RPMI8226 (cell line): ENCODE measurements at places on chromosomes 7 and 10.

- peak; percentile 40 for DNase-seq
These were observed 120.1 kb downstream of the ARHGAP12 start for GRCh38 chr10:31808258-31809218.

- no peak for DNase-seq
These were observed 11.2 kb upstream of the HOXA13 start for GRCh38 chr7:27211084-27211446.

DNA sequence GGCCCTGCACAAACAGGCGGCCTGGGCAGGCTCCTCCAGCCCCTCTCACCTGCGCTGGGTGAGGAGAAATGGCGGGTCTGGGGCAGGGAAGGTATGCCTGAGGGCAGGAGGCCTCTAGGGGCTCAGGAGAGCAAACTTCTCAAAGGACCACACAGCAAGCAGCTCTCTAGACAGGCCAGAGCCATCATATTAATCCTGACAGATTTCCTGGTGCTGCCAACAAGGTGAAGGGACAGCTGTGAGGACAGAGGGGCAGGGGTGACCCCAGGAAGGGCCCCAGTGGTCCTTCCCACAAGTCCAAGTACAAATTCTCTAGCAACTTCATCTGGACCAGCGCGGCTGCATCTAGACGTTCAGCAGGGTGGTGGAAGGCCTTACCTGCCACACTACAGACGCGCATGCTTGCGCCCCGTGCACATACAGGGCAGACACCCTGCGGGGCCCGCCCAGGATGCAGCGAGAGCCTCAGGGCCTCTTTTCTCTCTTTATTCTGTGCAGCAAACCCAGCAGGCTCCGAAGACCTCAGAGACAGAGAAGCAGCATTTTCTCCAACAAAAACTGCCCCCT, 62.1 kb downstream of the ZRANB1 start:
- DNase-seq = no peak

DNA sequence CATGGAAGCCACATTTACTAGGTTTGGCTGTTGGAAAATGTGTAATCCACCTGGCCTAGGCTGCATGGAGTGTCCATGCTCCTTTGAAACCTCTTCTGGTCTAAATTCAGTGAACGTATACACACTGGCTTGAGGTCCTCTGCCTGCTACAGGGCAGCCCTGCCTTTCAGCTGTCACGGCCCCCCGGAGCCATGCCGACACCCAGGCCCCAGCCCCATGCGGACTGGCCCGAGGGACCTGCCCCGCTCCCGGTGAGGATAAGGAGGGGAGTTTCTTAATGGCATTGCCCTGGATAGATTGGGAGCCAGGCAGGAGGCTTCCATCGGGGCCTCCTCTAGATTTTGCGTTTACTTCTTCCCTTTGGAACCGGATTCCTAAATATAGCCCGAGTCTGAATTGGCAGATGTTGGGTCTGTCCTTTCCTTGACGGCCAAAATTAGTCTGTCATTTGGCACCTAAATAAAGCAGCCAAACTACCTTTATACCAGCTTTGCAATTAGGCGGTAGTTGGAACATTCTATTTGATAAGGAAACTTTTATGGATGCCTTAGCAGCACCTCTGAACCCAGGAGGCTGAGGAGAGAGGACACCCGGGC, 72.1 kb upstream of the SH2B2 start:
- no peak for DNase-seq

DNA sequence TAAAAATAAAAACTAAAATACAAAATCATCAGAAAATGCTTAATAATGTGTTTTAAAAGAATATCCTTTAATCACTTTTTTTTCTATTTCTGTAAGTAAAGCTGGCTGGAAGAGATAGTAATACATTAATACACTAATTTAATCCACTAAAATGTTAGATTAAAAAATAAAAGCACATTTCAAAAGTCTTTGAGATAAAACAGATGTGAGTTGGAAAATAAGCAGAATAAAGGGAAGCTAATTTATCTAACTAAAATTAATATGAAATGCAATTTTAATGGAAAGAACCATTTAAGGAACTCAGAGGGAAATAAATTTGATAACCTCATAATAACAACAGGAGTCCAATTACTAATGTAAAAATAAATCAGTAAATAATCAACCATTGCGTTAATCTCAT, 774.8 kb upstream of the MBL2 start:
- DNase-seq = no peak

DNA sequence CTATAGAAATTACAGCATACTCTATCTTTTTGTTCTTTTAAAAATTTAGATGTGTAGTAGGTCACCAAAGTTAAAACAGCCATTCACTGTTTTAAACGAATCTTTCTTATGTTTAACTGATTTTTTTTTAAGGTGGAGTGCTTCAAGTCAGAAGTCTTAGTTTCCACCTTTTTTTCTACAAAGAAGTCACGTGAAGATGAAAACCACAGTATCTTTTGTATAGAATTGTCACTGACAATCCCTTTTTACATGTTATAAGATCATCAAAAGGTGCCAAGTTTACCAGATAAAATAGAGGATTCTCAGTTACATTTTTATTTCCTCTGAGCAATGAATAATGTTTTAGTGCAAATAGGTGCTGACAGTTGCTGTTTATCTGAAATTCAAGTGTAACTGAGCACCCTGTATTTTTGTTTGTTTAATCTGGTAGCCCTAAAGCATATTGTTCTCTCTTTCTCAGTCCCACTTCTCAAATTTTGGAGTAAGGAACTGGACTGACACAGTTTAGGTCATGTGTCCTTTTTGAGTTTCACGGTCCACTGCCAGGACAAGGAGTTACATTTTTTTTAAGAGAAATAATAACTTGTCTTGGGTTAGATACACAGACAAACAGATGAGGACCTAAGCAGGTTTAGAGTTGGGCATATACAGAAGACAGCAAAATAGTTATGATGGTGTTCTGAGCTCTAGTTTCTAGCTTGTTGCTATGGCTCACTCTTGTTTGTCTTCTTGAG, 233.2 kb upstream of the MBL2 start:
- DNase-seq = no peak

GRCh38 chr7:129370812-129371211, 63.4 kb upstream of the STRIP2 start:
- DNase-seq = no peak

DNA sequence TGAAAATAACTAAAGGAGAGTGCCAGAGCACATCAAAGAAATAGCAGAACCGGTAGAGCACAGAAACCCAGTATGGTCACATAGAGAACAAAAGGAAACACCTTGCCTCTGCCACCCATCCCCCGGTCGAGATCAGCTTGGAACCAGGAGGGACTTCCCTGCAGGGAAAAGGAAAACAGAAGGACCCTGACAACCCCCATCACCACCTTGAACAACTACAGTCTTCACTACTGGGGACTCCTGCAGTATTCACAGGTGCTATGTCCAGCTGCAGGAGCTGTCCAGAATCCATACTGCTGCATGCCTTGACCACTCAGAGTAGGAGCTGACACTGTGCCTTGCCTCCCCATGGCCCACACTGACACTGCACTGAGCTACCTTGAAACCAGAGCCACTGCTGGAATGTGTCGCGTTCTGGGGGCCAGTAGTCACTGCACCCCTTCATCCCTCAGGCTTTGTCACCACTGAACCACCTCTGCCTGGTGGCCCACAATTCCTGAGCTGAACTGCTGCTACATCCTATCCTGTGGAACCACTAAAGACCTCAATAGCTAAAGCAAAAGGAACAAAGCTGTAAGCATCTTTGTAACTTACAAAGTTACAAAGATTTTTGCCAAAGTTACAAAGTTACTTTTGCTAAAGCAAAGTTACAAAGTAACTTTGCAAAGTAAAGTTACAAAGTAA, 66.8 kb downstream of the TRIL start:
- DNase-seq = no peak

DNA sequence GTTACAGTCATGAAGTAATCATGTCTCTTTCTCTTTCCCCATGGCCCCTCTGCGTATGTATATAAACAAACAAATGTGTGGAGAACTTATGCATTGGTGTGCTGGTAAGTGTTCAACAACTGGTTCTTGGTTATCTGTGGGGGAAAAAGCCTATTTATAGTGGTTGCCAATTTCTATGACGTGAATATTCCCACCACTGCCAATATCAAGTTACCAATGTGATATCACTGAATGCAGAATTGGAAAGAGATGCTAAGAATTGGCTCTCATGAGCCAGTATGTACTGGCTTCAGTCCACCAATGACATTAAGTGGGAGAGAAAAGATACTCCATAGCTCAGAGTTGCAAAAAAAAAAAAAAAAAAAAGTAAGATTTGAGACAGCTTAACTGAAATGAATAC, 399.7 kb downstream of the REEP3 start:
- DNase-seq = no peak

DNA sequence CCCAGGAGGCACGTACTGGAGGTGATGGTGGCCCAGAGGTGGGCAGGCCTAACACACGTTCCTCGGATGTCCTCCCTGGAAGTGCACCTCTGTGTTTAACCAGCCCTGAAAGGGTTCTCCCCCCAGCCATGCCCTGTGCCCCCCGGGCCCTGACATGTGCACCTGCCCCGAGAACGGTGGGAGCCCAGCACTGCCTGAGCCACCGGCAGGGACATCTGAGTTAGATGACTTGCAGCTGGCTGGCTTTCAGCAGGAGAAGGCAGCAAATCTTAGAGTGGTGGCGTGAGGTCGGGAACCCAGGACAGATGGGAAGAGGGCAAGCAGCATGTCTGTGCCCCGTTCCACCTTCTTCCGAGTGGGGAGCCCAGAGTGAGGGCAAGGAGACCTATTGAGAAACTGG, 291.8 kb downstream of the TCERG1L start:
- no peak for DNase-seq

DNA sequence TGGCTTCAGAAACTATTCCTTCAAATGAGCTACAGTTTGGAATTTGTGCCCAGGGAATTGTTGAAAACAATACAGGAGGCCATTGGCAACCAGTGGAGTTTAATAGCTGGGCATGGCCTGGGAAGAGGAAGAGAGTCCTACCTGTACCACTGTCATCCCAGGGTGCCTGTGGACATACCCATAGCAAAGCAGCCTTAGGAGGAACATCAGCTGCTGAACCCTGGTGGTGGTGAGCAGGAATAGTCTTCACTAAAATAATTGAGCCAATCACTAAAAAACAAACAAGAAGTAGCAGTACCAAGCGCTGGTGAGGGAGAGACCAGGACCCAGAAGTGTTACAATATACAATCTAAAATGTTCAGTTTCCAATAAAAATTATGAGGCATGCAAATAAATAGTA, 14.5 kb downstream of the IGFBP1 start:
- DNase-seq = no peak

GRCh38 chr7:14714161-14714728, 188.3 kb downstream of the DGKB start:
- DNase-seq = no peak

DNA sequence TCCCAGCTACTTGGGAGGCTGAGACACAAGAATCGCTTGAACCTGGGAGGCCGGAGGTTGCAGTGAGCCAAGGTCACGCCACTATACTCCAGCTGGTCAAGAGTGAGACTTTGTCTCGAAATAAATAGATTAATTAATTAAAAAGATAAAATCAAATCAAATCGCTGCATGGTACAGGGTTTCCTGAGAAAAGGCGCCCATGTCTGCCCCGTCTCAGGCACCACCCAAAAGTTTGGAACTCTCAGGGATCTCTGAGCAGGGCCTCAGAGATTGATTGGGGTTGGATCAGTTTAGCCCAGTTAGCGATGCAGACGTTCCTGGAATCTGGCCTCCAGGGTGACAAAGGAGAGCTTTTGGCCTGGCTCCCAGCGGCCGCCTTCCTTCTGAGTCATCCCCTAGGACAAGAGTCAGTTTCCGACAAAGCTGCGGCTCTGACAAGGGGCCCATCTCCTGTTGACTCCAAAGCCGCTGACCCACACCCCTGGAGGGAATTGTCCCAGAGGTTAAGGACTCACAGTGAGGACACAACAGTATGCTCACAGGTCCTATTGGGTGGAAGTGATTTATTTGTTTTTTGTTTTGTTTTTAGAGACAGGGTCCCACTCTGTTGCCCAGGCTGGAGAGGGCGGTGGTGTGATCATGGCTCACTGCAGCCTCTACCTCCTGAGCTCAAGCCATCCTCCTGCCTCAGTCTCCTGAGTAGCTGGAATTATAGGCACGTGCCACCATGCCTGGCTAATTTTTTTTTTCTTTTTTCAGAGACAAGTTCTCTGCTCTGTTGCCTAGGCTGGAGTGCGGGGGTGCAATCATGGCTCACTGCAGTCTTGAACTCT, 6.8 kb downstream of the ORAI2 start:
- peak; percentile 18 for DNase-seq

DNA sequence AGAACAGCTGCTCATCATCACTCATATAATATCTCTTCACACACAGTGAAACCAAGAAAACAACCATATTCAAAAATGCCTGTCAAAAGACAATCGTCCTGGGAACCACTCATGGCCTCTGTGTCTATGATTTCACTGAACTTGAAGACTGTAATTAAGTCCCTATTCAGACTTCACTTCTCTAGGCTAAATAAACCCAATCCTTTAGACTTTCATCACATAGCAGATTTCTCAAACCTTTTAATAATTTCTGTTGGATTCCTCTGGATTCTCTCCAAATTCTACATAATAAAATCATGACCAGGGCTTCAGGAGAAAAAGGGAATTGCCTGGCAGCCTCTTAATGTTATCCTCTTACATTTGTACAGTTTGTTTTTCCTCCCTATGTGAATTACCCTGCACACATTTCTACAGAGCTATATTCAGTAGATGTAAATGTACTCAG, 201.1 kb downstream of the LRRN3 start:
- no peak for DNase-seq

DNA sequence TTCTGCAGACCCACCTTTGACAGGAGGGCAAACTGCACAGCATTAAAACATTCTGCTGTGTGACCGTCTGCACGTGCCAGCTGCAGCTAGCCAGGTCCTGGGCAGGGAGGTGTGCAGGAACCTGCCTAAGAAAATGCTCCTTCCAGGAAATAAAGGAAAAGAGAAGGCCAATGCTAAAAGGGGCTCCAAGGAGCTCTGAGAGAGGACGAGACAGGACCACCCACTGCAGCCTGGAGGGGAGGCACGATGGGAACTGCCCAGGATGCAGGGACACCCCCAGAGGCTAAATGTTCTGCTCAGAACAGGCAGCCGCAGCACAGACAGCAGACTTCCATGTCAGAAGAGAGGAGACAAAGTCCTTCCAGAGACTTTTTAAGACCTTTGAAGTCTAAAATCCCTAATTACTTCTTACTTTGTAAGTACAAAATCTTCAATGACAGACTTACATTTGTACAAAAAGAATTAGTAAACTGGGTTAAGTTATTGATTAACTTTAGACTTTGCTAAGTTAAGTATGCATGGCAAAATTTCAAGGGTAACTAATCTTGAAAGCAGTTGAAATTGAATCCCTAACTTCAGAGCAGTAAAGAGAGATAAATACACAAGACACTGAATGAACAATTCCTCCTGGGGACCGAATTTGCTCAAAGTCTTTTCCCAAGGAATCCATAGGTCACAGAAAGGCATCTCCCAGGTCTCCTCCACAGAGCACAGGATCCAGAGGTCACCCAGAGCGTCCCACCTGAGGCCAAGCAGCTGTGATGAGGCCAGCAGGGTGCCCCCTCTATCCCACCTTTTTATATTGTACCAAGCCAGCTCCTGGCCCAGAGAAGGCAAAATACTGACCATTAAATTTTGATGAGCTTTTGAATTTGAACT, 21.5 kb downstream of the HSPA12A start:
- DNase-seq = no peak

GRCh38 chr7:88217675-88218428, 2.0 kb downstream of the SRI start:
- peak; percentile 69 for DNase-seq
